ENCODE measurements at places on chromosomes 5 and 9.

DNA sequence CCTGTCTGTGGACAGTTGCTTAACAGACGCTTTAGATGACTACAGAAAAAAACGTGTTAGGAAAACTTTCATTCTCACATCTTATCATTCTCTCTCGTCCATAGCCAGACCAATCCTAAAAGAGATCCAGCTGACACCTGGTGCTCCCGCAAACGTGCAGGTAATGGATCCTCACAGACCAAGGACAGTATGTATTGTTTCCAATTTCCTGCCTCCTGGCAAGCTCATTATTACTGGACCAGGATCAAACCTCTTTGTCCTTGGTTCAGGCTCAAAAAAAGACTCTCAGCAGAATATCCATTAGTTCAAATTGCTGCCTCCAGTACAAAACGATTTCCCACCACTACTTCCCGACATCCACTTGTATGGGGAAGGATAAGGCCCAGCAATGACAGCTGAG, 62.4 kb downstream of the SERINC5 start:
- no peak for DNase-seq

GRCh38 chr5:135546912-135547311, 11.1 kb upstream of the NEUROG1 start:
- DNase-seq = no peak

GRCh38 chr5:111122398-111122797, 30.2 kb downstream of the WDR36 start:
- DNase-seq = no peak

GRCh38 chr9:137307255-137308056, 5.4 kb upstream of the NRARP start:
- DNase-seq = peak; percentile 74

DNA sequence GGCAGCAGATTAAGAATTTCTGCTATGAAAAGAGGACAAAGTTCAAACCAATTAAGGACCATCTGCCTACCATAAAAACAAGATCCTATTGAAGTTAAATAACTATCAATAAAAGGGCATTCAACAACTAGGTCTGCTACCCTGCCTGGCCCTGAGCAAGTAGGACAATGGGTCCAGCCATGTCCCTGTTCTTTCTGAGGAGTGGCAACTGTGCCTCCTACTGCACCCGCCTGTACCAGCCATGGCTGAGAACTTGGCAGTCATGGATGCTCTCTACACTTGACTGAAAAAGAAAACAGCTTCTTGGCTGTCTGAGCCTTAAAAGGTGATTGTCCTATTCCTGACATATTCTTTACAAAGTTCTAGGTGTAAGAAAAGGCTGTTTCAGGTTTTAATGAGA, 652.4 kb downstream of the PDE4D start:
- DNase-seq = no peak

DNA sequence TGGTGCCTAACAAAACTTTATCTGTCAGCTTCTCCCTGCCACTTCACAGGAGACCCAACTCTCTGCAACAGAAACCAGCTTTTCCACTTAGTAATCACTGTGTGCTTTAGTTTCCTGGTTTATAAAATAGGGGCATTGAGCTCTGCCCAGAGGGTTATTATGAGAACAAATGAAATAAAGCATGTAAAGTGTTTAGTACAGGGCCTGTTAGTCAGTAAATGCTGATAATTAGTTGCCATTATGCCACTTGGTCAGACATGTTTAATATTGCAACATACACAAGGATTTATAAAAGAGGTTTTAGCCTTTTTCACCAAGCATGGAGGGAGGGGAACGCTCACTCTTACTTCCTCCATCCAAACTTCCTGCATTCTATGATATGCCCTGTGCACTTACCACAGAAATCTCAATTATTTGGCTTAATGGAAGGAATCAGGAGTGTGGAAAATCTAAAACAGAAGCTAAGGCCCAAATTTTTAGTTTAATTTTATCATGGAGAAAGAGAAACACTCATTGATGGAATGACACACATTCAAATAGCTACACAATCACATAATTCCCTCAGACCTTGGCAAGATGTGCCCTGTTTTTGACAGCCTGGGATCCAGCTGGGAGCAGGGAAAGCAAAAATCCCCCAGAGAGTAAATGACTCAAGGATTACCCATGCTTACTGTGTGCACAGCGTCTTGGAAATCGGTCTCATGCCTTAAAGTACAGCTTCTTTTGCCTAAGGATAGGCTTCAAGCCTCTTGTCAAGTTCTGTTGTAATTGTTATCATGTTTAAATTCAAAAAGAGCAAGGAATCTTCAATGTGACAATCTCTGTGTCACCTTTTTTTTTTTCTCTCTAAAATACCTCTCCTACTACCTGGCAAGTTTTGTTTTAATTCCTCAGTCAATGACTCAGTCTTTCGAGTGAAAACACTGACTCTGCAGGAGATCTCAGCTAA, 34.0 kb downstream of the ZNF474 start:
- no peak for DNase-seq

DNA sequence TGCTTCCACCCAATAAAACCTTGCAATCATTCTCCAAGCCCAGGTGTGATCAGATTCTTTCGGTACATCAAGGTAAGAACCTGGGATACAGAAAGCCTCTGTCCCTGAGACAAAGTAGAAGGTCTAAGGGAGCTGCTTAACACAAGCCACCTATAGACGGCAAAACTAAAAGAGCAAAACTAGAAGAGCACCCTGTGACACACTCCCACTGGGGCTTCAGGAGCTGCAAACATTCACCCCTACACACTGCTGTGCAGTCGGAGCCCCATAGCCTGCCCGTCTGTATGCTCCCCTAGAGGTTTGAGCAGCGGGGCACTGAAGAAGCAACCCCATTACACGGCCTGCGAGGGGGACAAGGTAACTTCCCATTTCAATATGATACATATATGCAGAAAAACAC, 179.6 kb upstream of the CDH9 start:
- no peak for DNase-seq

GRCh38 chr5:106195679-106196474, 1474.9 kb downstream of the EFNA5 start:
- no peak for DNase-seq

DNA sequence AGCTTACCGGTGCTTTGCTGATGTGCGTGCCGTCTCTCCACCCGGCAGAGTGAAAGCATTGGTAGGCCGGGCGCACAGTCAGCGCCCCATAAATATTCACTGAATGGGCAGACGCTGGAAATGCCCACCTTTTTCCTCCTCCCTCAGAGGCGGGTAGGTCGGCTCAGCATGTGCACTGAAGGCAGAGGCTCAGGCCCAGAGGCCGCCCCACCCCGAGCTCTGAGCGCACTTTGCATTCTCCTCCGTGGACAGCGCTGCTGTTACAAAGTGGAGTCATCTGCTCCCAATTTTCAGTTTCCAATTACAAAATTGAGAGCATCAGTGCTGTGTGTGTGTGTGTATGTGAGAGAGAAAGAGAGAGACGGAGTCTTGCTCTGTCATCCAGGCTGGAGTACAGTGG, 10.6 kb downstream of the UCK1 start:
- no peak for DNase-seq

- DNase-seq = no peak
Observed at GRCh38 chr9:114503522-114504340, 1.5 kb downstream of the WHRN start.

DNA sequence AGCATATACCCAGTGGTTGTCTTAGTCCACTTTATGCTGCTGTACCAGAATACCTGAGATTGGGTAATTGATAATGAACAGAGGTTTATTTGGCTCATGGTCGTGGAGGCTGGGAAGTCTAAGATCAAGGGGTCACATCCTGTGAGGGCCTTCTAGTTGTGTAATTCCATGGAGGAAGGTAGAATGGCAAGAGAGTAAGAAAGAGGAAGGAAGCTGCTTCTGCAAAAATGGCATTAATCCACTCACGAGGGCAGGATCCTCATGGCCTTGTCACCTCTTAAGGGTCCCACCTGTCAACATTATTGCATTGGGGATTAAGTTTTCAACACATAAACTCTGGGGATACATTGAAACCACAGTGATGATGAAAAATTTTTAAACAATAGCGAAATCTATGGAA, 17.0 kb downstream of the BTNL8 start:
- no peak for DNase-seq

DNA sequence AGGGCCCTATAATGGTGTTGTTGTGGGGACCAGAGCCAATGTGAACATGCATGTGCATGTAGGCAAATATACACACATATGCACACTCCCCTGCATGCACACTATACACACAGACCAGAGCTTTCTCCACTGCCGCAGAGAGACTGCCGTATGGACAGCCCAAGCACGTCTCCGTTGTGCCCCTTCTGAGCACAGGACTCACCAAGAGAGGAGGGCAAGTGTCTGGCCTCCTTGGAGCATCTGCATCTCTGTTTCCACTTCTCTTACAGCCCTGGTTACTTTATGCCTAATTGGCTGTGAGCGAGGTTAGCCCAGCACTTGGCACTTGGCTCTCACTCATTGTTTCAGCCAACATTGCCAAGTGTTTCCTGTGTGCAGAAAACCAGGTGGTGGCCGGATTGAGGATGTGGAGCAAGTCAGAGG, 30.4 kb downstream of the CSF2 start:
- no peak for DNase-seq

GRCh38 chr9:135822374-135822755, 85.0 kb downstream of the CAMSAP1 start:
- no peak for DNase-seq

DNA sequence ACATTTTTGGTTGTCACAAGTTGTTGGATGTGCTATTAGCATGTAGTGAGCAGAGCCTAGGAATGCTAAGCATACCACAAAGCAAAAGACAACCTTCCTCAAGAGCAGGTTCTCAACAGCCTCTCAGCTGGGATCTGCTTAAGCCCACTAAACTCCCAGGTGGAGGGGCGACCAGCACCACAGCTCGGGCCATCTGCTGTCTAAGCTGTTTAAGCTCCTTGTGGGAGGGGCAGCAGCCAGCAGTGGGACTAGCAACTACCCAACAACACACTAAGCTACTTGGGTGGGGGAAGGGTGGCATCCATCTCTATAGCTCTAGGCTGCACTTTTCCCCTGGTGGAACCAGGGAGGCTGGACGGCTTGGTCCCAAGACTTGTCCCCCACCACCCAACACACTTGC, 1052.7 kb upstream of the ARRDC3 start:
- DNase-seq = no peak

GRCh38 chr9:83468821-83469220, 69.4 kb downstream of the FRMD3 start:
- DNase-seq = no peak

DNA sequence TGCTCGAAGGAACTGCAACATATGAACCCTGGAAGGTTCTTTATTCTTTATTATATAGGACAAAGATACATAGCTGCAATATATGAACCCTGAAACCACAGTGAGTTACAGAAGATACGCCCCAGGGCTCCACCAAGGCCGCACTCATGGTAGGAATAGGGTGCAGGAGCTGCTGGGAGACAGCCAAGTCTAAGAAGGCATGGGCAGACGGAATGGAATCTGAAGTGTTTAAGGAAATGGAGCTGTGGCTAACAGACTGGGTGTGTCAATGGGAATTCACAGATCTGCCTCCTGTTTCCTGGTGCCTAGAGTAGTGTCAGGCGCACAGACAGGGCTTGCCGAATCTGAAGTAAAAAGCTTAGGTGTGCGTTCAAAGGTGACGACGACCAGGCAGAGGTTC, 286.4 kb downstream of the DENND1A start:
- no peak for DNase-seq

DNA sequence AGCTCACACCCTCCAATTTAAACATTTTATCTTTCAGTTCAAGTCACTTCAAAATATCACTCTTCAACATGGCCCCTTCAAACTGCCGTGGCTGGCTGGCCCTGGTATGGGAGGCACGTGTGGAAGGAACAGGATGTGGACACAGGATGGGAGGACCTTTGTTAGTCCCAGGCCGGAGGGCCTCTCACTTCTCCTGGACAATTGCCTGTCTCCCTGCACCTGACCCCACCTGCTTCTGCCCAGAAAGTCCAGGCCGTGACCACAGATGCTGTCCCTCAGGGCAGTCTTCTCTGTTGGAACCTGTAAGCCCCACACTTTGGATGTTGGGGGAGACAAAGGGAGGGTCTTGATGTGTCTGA, 19.4 kb downstream of the AMBP start:
- no peak for DNase-seq

- DNase-seq = no peak
Observed at GRCh38 chr5:100762108-100762507, 141.0 kb downstream of the ST8SIA4 start.

DNA sequence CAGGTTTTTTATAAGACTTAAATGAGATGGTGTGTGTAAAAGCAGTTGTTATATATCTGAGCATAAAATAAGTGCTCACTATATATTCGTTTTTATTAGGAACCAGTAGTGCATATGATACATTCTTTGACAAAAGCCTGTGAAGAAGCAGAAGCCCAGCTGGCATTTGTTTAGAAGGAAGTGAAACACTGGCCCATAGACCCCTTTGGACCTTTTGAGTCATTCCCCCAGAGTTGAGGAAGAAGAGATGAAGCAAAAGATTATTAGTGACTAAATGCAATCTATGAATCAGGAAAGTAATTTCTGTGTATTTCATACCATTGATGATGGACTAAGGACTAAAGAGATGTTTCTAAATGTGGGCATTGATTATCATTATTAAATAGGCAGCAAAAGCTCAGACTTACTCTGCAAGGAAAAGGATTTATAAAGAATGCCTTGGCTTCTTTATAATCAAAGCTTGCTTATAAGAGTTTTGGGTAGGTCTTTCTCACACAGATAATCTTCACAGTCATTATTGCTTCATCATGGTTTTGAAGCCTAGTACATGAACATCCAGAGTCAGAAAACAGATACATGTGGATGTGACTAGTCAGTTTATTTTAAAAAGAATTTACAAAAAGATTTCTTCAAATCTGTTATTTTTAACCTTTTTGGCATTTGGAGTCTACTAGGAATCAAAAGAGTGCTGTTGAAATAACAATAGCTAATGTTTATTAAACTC, 16.9 kb upstream of the FER start:
- peak; percentile 88 for DNase-seq
